ENCODE measurements at places on chromosomes 7 and 10.

DNA sequence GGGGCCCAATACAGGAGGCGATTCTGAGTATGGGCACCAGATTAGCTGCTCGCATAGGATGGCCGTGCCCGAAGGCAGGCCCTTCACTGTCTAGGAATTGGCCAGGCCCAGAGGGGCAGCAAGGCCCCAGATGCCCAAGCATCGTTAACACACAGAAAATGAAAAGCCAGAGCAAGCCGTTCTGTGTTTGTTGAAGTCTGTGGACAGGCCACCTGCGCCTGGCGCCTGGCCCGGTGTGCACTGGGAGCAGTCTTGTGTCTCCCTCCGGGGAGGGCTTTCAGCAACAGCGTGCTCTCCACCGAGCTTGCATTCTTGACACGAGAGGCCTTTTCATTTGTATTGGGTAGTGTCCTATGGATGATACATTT is 34.5 kb upstream of the TTYH3 start:
- DNase-seq = no peak

- no peak for DNase-seq
These were observed 214.8 kb downstream of the CNTNAP2 start for GRCh38 chr7:146331369-146331768.

- no peak for DNase-seq
These were observed 332.2 kb downstream of the EXOC4 start for GRCh38 chr7:133584956-133585668.

DNA sequence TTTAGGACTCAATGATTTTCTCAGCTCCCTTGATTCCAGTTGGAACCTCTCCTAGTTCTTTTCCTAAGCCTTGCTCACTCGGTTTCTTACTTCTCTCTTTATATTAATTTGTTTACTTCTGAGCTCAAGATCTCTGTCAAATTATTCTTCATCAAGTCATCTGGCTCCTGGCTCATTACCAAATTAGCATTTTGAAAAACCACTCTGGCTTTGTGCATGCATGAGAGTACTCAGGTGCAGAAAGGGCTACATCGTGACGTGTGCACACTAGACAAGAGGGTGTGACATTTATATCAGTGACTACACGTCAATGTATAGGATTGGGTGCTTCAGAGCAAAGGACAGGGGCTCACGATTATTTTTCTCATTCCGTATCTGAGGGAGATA is 645.7 kb upstream of the DPP6 start:
- DNase-seq = no peak
